ENCODE measurements at places on chromosomes 7 and 10.

DNA sequence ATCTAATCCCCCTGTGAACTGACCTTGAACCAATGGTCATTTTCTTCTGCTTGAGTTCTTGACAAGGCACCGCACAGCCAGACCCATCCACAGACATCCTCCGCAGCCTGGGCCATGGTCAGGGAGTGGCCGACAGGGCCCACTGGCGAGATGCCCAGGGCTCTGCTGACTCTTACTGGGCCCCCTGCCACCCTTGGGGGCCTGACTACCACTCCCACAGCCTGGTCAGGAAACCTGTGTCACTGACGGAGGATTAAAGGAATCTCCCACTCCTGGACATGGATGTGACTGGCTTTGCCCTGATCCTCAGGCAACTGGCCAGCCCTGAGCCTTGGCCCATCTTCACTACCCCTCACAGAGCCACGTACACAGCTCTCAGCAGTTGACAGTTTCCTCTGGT is 50.4 kb upstream of the ENO4 start:
- no peak for DNase-seq

DNA sequence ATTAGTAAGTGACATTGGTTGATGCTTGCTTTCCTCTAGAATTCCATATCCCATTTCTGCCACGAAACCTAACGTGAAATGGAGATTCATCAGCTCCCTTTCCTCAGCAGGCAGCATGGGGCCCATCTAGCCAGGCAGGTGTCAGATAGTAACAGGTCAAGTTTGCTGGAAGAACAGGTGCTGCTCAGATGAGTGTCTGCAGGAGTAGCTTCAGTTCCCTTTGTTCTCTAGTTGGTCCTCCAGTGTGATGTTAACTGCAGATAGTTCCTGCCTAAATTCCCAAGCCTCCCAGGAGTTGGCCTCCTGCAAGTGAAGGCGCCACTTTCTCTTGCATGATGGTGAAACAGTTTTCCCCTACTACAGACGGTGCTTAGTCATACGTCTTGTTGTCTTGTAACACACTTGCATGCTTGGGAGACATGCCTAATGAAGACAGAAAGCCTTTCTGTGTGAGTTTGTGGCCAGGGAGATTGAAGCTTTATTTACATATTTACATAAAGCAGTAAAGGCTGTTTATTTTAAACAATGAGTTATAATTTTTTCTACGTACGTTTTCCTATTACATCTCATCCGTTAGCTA is 175.4 kb downstream of the CHN2 start:
- no peak for DNase-seq

GRCh38 chr7:136136906-136137454 is 159.8 kb upstream of the MTPN start:
- no peak for DNase-seq

GRCh38 chr7:116906391-116906790 is 44.0 kb downstream of the CAPZA2 start:
- no peak for DNase-seq

DNA sequence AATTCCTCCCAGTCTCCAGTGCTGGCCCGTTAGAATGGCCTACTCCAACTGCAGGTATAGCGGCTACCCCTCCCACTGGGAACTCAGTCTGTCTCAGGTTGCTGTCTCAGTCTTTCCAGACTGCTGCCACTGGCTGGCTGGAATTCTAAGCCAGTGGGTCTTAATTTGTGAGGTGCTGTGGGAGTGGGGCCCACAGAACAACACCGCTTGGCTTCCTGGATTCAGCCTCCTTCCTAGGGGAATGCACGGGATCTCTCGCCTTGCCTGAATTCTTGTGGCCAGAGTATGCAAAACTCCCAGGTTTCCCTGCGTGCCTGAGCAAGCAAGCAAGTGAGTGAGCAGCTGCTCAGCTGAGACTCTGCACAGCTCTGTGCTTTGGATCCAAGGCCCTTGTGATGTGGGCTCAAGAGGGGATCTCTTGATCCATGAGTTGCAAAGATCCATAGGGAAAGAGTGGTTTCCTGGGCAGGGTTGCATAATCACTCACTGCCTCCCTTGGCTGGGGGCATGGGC is 41.5 kb upstream of the GPR141 start:
- peak; percentile 61 for DNase-seq

DNA sequence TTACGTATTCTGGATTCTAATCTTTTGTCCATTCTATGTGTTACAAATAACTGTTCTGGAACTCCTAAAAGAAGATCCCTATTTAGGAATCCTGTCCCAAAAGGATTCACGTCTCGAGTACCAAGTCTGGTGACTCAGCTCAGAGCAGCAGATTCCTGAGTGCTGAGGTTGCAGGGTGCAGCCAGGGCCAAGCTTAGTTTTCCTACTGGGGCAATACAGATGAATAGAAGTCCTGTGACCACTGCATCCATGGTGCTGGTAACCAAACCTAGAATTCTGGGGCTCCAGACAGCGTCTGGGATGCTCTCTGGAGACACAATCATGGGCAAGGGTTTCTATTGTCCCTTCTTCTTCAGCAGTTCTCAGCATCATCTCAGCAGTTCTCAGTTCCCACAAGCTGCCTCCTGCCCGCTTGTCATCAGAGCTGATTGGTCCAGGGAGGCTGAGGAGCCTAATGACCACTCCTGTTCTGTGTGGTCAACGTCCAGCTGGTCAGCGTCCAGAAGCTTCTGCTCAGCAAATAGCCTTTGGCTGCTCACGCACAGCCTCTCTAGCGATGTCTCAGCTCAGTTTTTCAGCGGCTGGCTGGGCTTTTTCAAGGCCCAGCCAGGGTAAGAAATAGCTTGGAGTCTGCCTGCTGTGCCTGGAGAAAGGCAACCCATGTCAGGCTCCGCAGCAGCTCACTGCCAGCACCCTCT is 50.4 kb upstream of the C7orf33 start:
- DNase-seq, result peak; percentile 15

GRCh38 chr7:21898265-21898930 is 47.3 kb downstream of the CDCA7L start:
- DNase-seq, result no peak

DNA sequence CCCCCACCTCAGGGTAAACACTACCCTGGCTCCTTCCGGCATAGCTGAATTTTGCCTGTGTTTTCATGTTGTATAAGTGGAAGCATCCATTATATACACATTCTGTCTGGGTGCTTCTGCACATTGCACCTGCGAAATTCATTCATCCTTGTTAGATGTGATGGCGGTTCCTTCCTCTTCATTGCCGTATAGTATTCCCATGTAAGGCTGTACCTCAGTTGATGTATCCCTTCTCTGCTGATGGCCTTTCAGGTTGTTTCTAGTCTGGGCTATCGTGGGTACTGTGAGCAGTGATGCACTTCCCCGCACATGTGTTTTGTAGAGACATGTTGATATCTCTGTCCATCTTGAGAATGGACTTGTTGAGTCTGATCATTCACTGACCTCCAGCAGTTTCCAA is 28.9 kb downstream of the ELFN1 start:
- DNase-seq, result no peak

GRCh38 chr10:12042409-12042796 is 206 bp downstream of the UPF2 start:
- peak; percentile 40 for DNase-seq

DNA sequence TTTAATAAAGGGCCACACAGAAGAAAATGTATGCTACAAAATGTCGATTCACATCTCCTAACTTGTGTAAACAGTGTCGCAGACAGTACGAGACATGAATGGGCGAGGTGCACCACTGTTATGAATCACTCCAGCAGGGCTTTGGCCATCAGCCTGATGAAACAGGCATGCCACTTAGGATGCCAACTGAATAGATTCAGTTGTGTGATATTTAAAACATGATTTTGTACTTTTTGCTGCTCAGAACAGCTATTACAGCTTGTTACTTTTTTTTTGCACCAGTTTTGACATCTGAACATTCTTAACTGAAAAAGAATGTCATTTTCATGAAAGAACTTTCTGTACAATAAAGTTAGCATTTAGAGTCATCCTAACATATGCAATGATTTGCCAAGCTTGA is 138.1 kb downstream of the VTI1A start:
- DNase-seq, result no peak

GRCh38 chr7:34189031-34189430 is 283.7 kb downstream of the BMPER start:
- no peak for DNase-seq

DNA sequence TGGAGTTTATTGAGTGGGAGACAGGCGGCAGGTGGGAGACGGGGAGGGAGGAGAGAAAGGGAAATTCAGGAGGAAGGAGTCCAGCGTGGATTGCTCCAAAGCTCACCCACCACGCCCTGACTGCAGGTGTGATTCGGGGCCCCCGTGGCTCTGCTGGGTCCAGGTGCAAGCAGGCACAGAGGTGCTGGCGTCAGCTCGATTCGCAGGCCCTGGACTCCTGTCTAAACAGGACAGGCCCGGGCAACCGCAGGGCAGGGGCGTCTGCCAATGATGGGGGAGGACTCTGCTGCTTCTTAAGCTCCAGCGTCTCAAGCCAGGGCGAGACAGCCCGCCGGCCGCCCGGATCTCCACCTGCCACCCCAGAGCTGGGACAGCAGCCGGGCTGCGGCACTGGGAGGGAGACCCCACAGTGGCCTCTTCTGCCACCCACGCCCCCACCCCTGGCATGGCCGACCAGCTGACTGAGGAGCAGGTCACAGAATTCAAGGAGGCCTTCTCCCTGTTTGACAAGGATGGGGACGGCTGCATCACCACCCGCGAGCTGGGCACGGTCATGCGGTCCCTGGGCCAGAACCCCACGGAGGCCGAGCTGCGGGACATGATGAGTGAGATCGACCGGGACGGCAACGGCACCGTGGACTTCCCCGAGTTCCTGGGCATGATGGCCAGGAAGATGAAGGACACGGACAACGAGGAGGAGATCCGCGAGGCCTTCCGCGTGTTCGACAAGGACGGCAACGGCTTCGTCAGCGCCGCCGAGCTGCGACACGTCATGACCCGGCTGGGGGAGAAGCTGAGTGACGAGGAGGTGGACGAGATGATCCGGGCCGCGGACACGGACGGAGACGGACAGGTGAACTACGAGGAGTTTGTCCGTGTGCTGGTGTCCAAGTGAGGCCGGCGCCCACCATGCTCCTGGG is at the start of gene CALML3:
Gene CALML3, plus strand, starts transcription at position 321 of the 920 bp plus-strand sequence. Its CDS starts 125 bp downstream, at position 446.
- peak; percentile 2 for DNase-seq

DNA sequence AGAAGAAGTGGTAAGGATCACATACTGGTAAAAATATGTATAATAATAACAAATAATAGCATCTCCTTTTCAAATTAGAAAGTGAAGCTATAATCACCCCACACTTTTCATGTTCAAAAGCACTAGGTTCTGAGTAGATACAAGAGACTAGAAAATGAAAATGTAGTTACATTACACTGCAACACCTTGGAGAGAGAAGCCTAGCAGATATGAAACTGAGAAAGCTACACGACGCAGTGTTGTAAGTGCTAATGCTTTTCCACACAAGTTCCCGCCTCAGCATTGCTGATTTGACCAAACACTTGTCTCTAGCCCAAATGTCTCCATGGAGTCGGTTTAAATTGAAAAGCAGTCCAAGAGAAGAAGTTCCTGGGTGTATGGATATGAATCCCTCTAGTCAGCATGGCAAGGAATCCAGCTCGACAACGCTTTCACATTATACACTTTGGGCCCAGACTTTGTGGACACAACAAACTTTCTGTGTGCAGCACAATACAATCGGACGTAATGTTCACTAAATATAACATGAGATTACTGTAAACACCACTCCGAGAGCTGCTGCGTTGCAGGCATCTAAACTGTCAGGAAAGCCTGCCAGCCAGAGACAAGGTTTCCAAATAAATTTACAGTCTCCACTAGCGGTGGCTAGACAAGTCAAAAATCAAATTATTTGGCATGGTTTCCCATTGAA is 1.7 kb downstream of the PDE1C start:
- DNase-seq, result no peak

- DNase-seq, result no peak
Observed at GRCh38 chr10:6917125-6917524, 337.0 kb upstream of the PRKCQ start.

GRCh38 chr10:46550076-46550790 is 6.2 kb downstream of the GPRIN2 start:
- no peak for DNase-seq

- DNase-seq, result peak; percentile 5
Observed at GRCh38 chr10:76581506-76582256, 1055.9 kb downstream of the KCNMA1 start.

GRCh38 chr7:48443051-48443450 is 271.8 kb downstream of the ABCA13 start:
- DNase-seq, result no peak

DNA sequence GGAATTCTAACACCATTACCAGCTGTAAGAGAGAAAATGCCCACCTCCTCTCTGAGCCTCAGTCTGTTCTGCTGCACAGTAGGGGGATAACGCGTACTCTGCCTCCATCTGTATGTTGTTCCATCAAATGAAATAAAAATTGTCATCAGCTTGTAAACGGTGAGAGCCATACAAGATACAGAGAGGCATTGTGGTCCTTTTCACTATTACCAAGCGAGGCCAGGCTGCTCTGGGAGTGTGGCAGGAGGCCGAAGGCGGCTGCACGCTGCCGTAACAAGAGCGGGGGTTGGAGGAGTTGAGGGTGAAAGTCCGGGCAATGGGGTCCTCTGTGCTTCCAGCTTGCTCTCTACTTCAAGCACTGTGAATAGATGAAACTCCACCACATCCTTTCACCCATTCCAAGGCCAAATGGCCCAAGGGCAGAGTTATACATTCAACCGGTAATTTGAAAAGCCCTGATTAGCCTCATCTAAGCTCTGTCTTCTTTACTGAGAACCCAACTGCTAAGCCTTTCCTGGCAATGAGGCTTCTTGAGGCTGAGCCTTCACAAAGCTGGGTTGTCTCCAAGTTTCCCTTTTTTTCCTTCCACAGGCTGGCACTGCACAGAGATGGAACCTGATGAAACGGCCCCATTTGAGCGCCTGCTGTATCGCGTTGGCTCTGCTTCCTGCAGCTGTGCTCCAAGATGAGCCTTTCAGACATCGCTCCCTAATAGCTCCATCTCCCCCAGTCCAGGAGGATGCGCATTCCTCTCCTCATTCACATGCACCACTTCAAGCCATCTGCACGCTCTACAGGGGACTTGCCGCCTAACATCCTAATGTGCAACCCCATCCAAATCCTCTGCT is 47.2 kb downstream of the PYROXD2 start:
- DNase-seq, result no peak

GRCh38 chr7:66016131-66016461 is 34.1 kb upstream of the GUSB start:
- DNase-seq, result no peak

DNA sequence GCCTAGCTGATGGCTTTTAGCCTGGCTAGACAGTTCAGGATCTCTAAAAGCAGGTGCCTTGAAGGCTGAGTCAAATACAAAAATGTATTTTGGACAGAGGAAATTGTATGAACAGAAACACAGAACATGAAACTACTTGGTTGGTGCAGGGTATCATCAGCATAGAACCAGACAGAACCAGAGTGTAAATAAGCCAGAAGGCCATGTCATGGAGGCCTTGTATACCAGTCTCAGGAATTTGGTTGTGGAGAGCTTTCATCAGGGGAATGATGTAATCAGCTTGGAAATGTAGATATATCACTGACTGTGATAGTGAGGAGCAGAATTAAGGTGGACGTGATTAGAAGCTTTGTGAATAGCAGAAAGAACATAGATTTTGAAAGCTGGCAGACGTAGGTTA is 82.9 kb downstream of the CFTR start:
- no peak for DNase-seq

Data from thyroid gland (tissue), 4 donors.